ENCODE measurements at places on chromosomes 2 and 18.

DNA sequence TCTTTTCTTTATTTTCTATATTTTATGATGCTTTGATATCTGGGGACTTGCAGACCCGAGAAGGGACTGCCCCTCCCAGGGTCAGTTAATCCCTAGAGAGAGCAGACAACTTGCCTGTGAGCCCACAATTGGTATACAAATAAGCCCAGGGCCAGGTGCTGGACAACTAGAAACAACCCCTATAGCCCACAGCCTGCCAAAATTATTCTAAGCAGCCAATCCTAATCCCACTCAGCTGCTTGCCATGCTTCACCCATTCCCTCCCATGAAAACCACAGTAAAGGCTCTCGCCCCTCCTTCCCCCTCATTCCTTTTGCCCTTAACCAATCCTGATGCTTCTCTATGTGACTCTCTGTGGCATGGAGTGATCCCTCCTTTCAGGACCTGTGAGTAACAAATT, 380.7 kb downstream of the RBM43 start:
- DNase-seq = no peak

GRCh38 chr2:69600425-69600824, 43.1 kb downstream of the AAK1 start:
- no peak for DNase-seq

- DNase-seq = no peak
These were observed 25.5 kb downstream of the ELMOD3 start for GRCh38 chr2:85380048-85380447.

DNA sequence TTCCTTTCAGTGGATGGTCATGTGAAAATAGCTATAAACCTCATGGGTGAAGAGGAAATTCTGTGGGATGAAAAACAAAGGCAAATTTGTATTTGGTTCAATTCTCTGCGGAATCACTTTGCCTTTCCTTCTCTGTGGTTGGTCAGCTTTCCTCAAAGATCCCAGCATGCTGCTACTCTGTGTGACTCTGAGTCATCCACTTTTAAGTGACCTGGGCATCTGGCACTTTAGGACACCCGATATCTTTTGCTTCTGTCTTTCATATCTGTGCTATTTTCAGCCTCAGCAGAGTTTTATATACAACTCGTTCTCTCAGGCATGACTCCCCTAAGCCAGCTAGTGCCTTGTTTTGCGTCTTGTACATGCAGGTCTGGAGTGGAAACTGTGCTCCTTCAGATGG, 217.0 kb upstream of the PIEZO2 start:
- no peak for DNase-seq

DNA sequence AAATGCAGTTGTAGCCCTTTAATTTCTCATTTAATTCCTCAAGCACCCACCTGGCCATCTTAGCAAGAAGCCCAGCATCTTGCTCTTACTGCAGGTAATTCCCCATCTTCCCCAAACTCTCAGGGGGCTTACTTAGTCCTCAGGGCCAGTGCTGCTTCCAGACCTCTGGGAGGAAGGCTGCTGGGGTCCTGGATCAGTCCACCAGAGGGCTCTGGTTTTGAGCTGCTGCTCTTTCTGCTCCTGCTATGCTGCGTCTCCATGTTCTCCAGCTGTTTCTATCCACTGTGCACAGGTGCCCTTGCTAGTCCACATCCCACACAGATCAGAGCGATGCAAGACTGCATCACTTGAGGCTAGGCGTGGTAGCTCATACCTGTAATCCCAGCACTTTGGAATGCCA, 34.5 kb upstream of the TMEM87B start:
- no peak for DNase-seq

DNA sequence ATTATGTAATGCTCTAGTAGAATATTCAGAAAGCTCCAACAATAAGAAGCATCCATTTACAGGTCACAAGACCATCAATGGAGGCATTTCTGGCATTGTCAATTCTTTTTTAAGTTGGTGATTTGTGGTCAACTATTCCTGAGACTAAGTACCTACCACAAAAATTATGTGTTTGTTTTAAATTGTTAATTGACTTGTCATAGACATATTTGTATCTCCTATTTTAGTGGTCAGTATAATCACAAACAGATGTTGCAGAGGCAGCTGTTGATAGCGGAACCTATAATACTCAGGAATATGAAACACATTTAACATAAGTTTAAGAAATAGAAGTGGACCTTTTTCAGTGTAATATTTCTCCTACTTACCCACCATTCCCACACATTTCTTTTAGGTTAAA, 430.1 kb downstream of the CCDC85A start:
- no peak for DNase-seq

DNA sequence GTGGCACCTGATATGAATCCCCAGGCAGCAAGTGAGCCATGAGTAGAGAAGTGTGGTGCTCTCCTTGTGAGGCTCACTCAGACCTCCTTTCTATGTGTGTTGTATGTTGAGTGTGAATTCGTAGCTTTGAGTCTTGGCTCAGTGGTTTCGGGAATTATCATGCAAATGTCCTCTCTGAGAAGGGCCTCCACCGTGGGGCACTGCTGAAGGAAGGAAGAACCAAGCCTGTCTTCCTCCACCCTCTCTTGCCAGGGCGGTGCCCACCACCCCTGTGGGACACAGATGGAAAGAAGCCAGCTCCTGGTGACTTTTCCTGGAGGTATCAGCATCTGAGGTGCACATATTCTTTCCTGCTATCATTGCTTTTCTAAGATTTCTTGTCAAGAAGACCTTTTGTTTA, 156.1 kb downstream of the MYT1L start:
- DNase-seq = no peak

GRCh38 chr2:75020476-75020875, 62.0 kb downstream of the POLE4 start:
- no peak for DNase-seq

DNA sequence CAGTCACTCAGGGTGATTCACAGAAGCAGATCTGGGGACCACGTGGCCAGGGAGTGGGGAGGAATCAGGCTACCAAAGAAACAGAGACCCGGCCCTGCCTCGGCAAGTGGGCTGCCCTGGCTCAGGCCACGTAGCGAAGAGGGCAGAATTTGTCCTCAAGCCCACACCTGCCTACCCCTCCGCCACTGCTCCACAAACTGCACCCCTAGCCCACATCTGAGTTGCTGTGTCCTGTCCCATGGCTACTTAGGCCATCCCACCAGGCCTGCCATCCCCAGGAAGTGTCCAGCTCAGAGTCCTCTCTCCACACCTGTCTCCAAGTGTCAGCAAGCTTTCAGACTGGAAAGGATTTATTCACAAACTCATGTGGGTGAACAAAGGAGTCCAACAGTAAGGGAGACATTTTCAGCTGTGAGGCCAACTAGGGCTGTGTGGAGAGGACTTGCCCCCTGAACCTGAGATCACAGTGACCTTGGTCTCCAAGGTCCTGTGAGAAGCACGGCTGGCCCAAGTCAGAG, 31.7 kb upstream of the ASPRV1 start:
- DNase-seq = no peak
